ENCODE measurements at places on chromosomes 16 and 17.

DNA sequence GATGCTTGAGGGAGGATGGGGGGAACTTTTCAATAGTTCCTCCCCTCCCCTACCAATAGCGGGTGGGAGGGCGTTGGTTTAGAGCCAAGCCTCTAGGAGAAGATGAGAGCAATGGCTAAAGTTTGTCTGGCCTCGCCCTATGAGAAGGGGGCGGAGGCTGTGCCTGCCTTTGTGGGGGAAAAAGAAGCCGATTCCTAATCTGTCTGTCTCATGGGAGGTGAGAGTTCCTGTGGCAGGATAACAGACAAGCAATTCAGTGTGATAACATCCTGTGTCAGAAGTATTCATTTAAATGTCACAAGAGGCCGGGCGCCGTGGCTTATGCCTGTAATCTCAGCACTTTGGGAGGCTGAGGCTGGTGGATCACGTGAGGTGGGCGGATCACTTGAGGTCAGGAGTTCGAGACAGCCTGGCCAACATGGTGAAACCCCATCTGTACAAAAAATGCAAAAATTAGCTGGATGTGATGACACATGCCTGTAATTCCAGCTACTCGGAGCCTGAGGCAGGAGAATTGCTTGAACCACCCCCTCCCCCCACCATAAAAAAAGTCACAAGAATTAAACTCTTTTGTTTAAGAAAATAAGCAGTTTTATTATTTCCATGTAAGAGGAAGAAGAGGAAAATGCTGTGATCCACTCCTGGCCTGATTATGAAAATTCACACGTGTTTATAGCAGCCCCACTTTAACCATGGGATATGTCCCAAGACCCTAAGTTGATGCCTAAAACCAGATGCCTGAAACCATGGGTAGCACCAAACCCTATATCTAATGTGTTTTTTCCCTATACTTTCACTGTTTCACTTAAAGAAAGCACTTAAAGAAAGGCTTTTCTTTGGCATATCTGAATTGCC, 1.7 kb downstream of the SLFN5 start:
- DNase-seq, result peak; percentile 66

- DNase-seq, result no peak
Measured at GRCh38 chr16:19497176-19497575, 24.7 kb downstream of the GDE1 start.

- no peak for DNase-seq
Measured at GRCh38 chr17:55299162-55299838, 34.5 kb downstream of the HLF start.

- DNase-seq, result peak; percentile 40
Measured at GRCh38 chr16:67884684-67885083, at the start of gene NRN1L. TSS of gene NRN1L (plus strand) at chr16:67884885. CDS start at chr16:67884904, 19 bp downstream.

GRCh38 chr17:43916385-43916784, 9.0 kb upstream of the MPP2 start:
- DNase-seq, result no peak

GRCh38 chr17:67841992-67842391, 16.7 kb downstream of the BPTF start:
- no peak for DNase-seq

DNA sequence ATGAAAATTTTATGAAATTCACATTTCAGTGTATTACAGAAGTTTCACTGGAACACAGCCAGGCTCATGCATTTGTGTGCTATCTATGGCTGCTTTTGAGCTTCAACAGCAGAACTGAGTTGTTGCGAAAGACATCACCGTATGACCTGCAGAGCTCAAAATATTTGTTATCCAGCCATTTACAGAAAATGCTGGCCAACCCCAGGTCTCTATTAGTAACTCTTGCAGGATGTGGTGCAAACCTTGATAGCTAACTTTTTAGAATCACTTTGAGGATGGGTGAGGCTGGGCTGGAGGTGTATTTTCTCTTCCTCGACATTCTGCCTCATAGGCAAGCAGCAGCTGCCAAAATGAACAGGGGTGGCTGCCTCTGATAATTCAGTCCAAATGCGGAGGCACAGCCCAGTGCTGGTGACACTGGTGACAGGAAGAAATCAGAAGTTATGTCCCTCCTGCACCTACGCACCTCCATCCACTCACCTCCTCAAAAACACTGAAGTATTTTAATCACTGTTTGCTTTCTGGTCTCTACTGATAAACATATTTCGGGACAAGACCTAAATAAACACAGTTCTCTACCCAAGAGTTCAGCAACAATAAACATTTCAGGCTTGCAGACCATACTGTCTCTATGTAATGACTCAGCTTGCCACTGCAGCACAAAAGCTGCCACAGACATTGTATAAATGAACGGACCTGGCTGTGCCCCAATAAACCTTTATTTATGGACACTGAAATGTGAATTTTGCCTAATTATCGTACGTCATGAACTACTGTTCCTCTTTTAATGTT, 28.5 kb downstream of the ARHGAP17 start:
- peak; percentile 56 for DNase-seq

- peak; percentile 22 for DNase-seq
Measured at GRCh38 chr16:76854234-76854633, 336.8 kb upstream of the MON1B start.

DNA sequence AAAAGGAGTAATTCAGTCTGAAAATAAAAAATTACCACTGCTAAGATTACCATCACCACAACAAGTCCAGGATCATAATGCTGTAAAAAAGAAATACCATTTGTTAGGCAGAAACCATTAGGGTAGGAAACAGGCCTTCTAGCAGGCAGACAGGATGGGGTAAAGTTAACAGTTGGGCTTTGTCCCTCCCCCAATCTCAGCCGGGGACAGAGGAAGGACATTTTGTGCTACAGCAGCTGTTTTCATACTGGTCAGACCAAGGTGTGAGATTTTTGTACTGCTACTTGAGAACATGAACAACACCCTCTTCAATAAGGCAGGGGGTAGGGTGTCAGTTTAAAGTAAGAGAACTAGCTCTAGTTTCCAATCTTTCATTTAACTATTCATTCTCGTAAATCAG, 49.2 kb upstream of the ITGA2B start:
- no peak for DNase-seq

- peak; percentile 43 for DNase-seq
Measured at GRCh38 chr16:69595127-69596036, 29.6 kb downstream of the NFAT5 start.

- no peak for DNase-seq
Measured at GRCh38 chr16:2964475-2965336, 631 bp downstream of the KREMEN2 start.

GRCh38 chr16:12286964-12287363, 310.4 kb downstream of the SNX29 start:
- no peak for DNase-seq

GRCh38 chr17:13428611-13429042, 173.1 kb downstream of the HS3ST3A1 start:
- no peak for DNase-seq

- peak; percentile 81 for DNase-seq
Measured at GRCh38 chr16:50183316-50183715, 30.2 kb downstream of the TENT4B start.

DNA sequence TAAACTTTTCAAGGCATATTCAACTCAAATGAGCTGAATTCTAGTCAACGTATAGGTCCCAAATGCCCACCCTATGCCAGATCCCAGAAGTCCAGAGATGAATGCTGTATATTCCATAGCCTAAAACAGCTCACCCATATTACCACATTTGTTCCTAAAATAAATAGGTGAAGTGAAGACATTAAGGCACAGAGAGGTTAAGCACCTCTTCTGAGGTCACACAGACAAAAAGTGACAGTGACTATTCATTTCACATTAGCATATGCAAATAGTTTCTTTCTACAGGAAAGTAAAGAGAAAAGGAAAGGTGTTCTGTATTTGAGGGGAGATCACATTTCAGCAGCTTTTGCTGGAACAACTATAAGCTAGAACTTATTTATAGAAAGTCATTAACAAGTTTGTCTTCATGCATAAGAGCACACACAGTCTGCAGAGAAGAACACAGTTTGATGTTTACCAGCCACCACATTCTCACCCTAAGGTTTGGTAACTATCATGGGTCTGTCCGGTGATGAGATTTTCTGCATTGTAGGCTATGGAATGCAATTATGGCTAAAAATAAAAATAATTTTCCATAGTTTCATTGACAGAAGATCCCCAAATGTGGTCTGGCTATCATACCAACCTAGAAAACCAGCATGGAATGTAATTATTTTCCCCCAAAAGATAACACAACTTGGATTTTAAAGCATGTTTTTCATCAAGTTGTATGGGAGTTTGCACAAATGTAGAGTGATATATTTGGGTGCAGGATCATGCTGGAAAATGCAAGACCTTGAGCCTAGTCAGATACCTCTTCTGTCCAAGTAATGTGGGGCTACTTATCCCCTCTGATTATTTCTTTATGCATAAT, 402.1 kb downstream of the UTP18 start:
- no peak for DNase-seq

DNA sequence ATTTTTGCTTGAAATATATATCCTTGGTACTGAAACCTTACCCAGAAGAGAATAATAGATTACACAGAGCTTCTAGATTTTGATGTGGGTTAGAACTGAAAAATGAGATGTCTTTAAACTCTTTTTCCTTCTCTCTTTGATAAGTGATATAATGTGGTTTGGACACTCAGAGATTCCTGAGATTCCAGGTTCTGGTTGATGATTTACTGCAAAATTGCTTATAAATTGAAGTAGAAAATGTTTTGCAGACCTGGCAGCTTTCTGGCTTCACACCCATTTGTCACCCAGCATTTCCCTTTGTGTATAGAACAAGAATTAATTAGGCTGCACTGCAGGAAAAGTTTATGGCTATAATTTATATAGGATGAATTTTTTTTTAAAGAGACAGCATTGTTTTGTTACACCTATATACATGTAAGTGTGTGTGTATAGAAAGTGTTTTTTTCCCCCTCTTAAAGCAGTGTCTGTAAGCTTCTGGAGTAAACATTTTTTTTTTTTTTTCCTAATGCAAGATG, 23.5 kb downstream of the AATF start:
- DNase-seq, result peak; percentile 73

DNA sequence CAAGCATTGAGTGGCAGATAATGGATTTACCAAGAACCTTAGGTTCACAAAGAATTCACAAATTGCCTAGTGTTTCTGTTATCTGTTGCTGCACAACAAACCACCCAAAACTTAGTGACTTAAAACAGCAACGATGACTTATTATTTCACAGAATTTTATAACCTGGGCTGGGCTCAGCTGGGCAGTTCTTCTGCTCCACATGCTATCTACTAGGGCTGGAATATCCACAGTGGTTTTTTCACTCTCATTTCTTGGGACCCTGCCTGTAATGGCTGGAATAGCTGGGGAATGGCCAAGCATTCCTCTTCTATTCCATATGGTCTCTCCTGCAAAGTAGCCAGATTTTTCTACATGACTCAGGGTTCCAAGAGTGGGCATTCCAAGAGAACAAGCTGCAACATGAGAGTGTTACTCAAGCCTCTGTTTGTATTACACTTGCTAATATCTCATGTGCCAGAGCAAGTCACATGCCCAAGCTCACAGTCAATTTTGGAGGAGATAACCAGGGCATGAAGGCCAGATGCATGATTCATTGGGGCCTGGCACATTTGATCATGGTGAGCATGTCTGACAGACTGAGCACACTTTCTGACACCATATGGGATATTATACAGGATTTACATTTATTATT, 4.9 kb upstream of the PSMD7 start:
- no peak for DNase-seq

DNA sequence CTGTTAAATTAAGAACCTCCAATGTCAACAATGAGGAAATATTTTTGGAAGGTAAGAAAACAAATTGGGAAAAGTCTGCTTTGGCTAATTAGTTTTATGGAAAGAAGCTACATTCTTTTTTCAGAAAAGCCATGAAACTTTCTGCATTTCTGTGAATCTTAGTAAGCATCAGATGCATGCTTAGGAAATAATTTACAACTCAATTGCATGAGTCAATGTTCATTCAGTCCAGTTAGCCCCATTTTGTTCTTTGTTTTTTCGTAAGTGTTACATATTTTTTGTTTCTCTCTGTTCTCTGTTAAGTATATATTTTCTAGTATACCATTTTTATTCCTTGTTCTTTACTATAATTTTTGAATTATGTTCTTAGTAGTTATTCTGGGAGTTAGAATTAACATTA, 195.2 kb upstream of the KIF2B start:
- DNase-seq, result peak; percentile 94

- DNase-seq, result no peak
Measured at GRCh38 chr17:32541640-32542039, 54.8 kb downstream of the CDK5R1 start.

- no peak for DNase-seq
Measured at GRCh38 chr17:79364315-79365094, 246.3 kb downstream of the RBFOX3 start.

GRCh38 chr17:77959126-77959925, 823 bp downstream of the TNRC6C start:
- no peak for DNase-seq

DNA sequence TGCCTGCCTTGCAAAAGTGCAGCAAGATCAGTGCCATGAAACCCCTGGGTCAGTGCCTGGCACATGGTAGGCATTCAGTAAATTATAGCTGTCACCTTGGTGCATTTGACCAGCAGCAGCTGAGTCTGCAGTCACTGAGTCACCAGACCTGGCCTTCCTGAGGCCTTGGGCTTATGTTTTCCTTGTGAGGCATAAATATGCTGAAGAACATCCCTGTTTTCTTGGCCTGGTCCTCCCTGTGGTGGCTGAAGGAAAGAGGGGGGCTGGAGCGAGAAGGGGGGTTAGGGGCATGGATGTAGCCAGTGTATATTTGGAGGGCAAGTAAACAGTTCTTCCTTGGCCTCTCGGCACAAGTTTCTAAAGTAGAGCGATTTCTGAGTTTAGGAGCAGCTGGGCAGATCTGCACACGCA, 26.5 kb downstream of the EPN2 start:
- peak; percentile 86 for DNase-seq

- DNase-seq, result no peak
Measured at GRCh38 chr16:72428681-72429376, 256.9 kb upstream of the PMFBP1 start.

- DNase-seq, result no peak
Measured at GRCh38 chr17:35559495-35560210, 966 bp downstream of the SLFN14 start.

DNA sequence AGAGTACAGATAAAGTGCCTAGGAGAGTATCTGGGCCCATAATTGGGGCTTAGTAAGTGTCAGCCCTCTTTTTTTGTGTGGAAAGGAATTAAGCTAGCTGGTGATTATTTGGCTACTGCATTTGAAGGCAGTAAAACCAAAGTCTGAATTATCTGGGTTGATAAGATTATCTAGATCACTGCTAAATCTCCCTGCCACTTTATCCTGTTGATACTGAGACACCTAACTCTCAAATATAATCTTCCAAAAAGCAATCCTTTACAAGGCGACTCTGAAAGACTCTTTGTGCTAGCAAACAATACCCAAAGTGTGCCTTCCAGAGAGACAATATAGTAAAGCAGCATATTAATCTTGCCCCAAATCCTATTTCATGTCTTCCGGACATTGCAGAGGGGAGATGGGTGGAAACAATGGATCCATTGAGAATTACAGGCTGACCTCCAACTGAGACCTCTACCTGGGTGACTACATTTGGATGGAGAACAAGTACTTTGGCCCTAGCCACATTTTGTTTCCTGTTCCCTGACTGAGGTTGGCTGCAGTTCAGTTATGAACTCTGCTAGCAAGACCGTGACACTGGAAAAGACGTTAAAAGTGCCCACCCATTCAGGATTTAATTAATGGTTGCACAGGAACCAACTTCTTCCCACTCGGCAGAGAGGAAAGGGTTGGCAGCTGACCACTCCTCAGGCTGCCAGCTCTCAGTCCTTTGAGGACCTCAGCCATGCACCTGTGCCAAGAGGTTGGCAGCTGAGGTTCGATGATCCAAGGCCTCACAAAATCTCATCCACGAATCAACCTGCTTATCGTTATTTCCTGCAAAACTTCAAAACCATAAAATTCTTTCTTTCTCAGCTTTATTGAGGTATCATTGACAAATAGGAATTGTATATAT, 72.6 kb downstream of the SYCE1L start:
- no peak for DNase-seq
